Brain (organoid and tissue), 16 donors: ENCODE measurements at places on chromosomes 4 and X. TPM values are rescaled to one million over a fixed set of nuclear protein-coding genes. Genes with fewer than 3 reads are reported as not detected.

The RAI2 gene
- 12.0 TPM for polyA plus RNA-seq

DNA sequence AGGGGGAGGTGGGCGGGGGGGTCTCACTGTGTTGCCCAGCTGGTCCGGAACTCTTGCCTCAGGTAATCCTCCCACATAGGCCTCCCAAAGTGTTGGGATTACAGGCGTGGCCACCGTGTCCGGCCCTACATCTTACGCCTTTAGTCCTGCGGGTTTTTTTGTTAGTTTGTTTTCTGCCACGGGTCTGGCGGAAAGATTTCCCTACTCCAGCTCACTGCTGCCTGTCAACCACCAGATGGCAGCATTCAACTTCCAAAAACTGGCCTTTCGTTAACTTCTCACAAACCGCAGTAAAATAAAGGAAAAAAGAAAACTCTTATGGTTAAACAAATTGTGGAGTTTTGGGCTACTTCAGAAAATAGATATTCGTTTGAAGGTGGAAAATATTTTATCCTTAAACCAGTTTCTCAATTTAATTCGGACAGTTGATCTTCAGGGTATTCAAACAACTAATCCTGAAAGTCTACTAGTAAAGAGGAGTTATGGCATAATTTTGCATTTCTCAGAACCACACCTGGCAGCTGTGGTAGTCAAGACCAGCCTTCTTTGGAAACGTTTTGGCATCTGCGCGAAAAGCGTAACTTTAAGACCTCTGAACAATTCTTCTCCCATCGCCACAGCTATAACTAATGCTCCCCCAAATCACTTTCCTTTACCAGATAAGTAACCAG is 41.1 kb downstream of the LUZP4 start:
- DNase-seq, result peak; percentile 82

DNA sequence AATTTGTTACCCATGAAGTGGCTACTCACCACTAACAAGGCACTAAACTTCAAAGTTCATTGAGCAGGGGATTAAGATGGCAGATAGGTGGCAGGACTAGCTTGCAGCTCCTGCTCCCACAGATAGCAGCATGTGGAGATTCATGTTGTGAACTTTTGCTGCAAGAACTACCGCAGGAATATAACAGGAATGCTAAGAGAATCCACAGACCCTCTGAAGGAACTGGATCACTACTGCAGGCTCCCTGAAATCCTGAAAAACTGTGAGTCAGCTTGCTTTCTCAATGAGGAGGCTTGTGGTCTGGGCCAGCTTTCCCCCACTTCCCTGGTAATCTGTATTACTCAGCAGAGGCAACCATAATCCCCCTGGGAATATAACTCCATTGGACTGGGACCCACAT is 118.5 kb upstream of the VCX2 start:
- no peak for DNase-seq

The LRCH2 gene
- 0.64 TPM for polyA plus RNA-seq

- no peak for DNase-seq
Measured at GRCh38 chr4:85132117-85132516, 165.6 kb upstream of the WDFY3 start.

GRCh38 chr4:142064181-142064580 is 427.8 kb downstream of the IL15 start:
- no peak for DNase-seq

The BMPR1B gene
- 1.1 TPM for polyA plus RNA-seq
